ENCODE measurements at places on chromosomes 12 and 14. TPM values are rescaled to one million over a fixed set of nuclear protein-coding genes. Genes with fewer than 3 reads are reported as not detected.

The SERPINA6 gene
- total RNA-seq, result not detected

The ATG101 gene
- total RNA-seq, result 105 TPM

- DNase-seq, result peak; percentile 18
Measured at GRCh38 chr12:80314741-80315140, 129.3 kb upstream of the PTPRQ start.

- DNase-seq, result no peak
Measured at GRCh38 chr12:65276916-65277530, 1.5 kb upstream of the MSRB3 start.

- DNase-seq, result no peak
Measured at GRCh38 chr12:132143336-132144071, 615 bp downstream of the DDX51 start.

GRCh38 chr12:16389594-16389993 lies 42.1 kb downstream of the MGST1 start:
- DNase-seq, result peak; percentile 36

DNA sequence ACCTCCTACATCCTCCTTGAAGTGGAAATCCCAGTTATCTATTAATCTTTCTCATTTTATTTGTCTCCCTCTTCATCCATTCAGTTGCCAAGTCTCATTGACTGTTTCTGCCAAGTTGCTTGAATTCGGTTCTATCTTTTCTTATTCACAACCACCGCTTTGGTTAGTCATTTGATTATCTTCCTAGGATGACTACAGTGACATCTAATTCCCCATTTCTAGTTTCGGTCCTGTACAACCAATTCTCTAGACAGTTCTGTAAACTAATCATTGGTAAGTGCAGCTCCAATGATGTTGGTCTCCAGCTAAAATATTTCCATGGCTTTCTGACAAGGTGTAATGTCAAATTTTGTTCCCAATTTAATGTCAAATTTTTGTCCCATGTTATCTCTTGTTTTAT lies 220.1 kb downstream of the ADAMTS20 start:
- no peak for DNase-seq

- DNase-seq, result peak; percentile 94
Measured at GRCh38 chr12:4276524-4277204, 3.1 kb downstream of the CCND2 start.

DNA sequence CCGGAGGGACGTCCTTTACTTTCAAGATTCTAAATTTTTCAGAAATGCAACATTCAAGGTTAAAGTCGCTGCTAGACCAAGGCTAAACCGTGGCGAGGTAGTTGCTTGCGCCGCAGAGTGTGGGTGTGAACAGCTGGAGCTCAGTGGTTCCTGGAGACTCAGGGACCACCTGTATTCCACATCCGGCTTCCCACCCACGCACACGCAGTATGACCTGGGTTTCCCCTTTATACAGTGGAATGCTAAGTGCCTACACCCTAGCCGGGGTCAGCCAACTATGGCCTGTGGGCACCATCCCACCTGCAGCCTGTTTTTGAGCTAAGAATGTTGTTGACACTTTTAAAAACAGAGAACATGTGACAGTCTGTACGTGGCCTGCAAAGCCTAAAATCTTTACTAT lies 42.9 kb upstream of the TESC start:
- DNase-seq, result no peak

- peak; percentile 41 for DNase-seq
Measured at GRCh38 chr14:75566321-75566720, 12.1 kb upstream of the FLVCR2 start.

The PLXNC1 gene
- 1.2 TPM for total RNA-seq

- DNase-seq, result peak; percentile 36
Measured at GRCh38 chr12:121990692-121991603, 30.7 kb upstream of the BCL7A start.

The TAS2R46 gene
- not detected for total RNA-seq

DNA sequence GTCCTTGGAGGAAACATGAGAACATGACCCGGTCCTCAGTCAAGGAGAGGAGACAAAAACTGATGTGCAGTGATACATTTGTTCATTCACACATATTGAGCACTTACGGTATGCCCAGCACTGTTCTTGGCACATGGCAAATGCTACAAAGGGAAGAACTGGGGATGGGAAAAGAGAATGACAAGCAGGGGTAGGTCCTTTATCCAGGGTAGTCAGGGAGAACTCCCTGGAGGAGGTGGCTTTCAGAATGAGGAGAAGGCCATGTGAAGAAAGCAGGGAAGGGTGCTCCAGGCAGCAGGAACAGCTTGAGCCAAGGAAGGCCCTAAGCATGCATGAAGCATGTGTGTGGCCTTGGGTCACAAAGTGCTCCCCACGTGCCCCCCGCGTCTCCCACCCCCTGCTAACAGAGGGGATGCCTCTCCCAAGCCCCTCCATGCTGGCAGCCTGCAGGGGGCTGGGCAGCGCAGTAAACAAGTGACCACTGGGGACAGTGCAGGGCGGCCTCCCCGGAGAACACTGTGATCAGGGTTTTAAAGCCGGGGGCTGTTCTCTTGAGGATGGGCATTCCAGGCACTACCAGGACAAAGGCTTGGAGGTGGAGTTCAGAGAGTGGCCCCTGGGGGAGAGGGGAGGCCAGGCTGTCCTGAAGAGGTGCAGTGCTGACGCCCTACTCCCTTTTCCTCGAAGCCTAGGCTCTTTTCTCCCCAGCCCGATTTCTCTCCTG lies 71.0 kb downstream of the PHETA1 start:
- no peak for DNase-seq

DNA sequence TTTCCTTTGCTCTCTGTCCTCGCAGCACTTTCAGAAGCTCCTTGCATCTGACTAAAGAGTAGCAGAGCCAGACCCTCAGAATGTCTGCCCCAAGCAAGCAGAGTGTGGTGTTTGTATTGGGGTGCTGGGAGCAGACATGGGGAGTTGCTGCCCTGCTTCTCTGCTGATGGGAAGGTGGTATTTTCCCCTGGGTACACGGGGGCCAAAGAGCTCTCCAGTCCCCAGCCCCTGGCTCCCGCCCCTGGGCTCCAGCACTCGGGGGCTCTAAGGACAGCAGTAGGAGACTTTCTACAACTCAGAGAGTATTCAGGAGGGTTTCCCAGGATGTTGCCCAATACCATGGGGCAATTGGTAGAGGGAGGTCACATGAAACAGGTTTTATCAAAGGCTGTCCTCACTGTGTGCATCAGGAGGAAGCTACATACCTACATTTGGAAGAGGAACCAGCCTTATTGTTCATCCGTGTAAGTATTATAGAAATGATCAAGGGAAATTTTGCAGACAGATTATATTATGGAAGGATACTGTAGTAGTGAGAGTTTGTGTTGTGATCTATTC lies 50.3 kb downstream of the DAD1 start:
- DNase-seq, result no peak

DNA sequence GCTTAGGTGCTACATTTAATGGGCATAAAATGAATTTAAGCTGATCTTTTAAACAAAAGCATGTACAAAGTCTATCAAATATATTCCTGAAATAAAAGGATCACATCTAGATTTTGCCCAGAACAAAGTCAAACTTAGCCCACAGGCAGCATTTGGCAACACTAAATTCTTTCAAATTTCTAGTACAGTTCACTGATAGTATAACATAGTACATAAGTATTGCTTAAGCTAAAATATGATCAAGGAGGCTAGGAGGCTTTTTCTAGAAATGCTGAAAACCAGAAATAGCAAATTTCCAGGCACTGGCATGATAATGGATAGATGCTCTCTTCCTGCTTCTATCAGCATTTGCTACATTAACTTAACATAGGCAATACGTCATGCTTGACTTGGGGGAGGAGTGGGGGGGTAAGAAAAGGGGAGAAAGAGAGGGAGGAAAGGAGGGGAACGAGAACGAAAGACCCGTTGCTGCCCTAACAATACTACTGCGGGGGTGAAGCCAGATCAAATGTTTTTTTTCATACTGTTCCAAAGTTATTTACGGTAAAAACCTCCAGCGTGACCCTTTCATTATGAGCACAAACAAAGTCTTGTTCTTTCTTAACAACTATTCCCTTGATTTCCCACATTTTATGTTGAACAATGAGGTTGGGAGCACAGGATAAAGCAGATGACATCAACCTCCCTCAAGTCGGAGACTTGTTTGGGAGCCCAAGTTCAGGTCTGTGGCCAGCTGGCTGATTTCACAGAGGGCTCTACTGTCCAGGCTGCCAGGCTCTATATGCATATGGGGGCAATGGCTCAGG lies 10.6 kb downstream of the TMED10 start:
- DNase-seq, result no peak

The ST8SIA1 gene
- total RNA-seq, result 1.6 TPM

The TRIAP1 gene
- 57.0 TPM for total RNA-seq

- DNase-seq, result no peak
Measured at GRCh38 chr12:65655074-65655493, 169.2 kb upstream of the HMGA2 start.

DNA sequence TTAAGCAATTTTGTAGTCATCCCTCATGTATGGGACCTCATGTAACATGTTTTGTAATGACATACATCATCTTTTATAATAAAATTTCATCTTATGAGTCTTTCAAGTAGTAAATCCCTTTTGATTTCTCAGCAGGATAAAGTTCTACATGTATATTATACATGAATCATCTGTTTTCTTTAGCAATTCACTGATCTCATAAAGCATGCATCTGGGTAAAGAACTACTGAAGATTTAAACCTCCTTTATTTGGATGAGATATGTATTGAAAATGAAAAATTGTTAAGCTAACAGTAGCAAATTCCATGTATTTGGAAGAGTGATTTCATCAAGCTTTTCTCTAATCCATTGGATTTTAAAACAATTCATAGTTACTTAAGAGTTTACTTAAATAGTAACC lies 126.9 kb downstream of the KITLG start:
- DNase-seq, result no peak

- DNase-seq, result no peak
Measured at GRCh38 chr14:33786091-33786825, 164.6 kb downstream of the EGLN3 start.

GRCh38 chr14:25056688-25057078 lies 6.7 kb upstream of the STXBP6 start:
- DNase-seq, result no peak

The GLS2 gene
- not detected for total RNA-seq

Data from myocyte (in vitro differentiated cells).